H9 (cell line): ENCODE measurements at places on chromosomes 5 and 9. TPM values are rescaled to one million over a fixed set of nuclear protein-coding genes. Genes with fewer than 3 reads are reported as not detected.
A peak's percentile ranks its signal among the peaks of the same experiment; 100 is the strongest.

GRCh38 chr5:164377746-164378145 is 872.3 kb downstream of the MAT2B start:
- no peak for DNase-seq

DNA sequence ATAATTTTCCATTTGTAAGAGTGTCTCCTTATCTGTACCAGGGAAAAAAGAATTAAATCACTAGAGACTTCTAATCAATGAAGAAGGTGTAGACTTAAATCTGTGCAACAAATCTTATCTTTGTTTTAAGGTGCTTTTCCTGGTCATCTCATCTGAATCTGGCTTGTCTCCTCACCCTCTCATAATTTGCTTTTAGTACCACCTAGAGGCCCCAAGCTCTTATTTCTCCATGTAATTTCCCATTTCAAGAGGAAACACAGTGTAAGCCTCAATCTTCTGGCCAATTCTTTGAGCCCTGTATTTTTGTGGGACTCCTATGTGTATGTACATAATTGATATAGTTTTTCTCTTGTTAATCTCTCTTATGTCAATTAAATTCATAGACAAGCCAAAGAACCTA is 1975.3 kb upstream of the CDH6 start:
- no peak for DNase-seq

- no peak for DNase-seq
These were observed 26.7 kb upstream of the FCN1 start for GRCh38 chr9:134944351-134944802.

DNA sequence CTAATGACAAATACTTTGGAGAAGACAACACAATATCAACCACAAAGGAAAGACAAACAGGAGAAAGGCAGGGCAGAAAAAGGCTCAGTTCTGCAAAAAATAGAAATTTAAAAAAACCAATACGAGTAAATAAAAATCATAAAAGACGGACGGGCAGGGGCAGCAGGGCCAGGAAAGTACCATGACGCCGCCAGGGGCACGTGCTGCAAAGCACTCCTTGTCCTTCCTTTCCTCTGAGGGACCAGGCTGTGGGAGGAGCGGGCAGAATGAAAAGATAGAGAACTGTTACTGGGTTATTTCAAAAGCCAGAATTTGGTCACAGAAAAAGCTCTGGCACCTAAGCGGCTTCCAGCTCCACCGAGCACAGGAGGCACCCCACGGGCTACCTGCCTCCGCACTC is 53.9 kb downstream of the HABP4 start:
- no peak for DNase-seq

The CEL gene
- 3.6 and 4.0 TPM in 2 replicates for total RNA-seq

The C9orf50 gene
- not detected in 2 replicates for total RNA-seq

DNA sequence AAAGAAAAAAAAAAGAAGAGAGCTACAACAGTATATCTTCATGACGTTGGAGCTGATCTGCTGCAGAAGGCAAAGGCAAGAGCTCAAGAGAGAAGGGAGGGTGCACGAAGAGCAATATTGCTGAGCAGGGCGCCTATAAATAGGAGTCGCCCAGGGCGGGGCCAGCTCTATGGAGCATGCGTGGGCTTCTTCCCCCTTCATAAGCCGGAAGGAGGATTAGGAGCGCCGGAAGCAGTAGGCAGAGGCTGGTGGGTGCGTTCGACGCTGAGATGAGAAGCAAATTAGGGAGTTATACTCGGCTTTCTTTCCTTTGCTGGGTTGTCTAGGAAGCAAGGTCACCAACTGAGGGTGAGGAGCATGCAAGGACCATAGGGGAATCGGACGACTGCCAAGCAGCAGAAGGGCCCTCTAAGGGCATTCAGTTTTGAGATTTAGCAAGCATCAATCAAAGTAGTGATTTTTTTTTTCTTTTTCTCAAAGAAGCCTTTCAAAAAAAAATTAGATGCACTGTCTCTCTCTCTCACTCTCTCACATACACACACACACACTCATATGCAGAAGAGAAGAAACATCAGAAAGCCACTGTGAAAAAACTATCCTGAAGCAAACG is 496.7 kb downstream of the ENC1 start:
- DNase-seq: no peak

DNA sequence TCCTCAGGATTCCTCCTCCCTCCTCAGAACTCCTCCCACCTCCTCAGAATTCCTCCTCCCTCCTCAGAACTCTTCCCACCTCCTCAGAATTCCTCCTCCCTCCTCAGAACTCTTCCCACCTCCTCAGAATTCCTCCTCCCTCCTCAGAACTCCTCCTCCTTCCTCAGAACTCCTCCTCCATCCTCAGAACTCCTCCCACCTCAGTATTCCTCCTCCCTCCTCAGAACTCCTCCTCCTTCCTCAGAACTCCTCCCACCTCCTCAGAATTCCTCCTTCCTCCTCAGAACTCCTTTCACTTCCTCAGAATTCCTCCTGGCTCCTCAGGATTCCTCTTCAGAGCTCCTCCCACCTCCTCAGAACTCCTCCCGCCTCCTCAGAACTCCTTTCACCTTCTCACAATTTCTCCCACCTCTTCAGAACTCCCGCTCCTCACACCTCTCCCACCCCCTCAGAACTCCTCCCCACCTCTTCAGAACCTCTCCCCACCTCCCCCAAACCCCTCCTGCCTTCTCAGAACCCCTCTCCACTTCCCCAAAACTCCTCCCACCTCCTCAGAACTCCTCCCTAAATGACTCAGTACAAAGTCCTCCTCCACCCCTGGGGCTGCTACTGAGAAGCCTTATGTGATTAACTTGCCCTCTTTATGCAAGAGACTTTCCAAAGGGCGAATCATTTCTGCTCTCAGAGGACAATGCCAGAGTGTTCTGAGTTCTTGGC is 23.2 kb downstream of the SLC46A2 start:
- peak; percentile 73 for DNase-seq

DNA sequence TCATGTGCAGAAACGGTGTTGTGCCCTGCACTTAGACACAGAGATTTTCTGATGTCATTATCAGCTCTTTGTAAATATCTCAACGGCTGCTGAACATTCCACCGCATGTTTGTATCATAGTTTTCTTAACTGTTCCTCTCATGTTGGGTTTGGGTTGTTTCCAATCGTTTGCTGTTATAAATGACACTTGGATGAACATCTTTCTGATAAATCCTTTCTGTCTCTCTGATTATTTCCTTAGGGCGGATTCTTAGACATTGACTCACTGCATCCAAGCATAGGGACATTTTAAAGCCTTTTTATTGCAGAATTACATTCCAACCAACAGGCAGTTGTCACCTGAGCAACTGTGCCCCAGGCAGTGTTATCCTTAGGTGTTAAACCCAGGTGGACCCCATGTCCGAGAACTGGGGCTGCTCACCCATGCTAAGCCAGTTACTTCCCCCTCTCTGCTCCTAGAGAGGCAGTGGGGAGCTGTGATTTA is 28.5 kb downstream of the COL5A1 start:
- DNase-seq: no peak

DNA sequence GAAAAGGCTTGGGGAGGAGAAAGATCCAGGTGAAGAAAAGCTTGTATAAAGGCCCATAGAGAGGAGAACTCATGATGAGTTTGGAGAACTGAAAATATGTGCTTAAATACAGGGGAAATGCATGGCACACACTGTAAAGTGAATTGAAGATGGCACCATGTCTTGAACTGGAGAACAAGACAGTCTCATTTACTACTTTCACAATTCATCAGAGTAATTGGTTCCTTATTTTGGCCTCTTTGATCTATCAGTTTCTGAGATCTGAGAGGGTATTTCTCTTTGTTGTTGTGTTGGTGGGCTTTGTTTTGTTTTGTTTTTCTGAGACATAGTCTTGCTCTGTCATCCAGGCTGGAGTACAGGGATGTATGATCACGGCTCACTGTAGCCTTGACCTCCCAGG is 98.2 kb downstream of the CEMIP2 start:
- no peak for DNase-seq

The LECT2 gene
- not detected in 2 replicates for total RNA-seq

- no peak for DNase-seq
These were observed 62.0 kb downstream of the GAPVD1 start for GRCh38 chr9:125323615-125324014.

The GRIN3A gene
- not detected in 2 replicates for total RNA-seq

The SLC22A4 gene
- 0.70 and 0.72 TPM in 2 replicates for total RNA-seq

DNA sequence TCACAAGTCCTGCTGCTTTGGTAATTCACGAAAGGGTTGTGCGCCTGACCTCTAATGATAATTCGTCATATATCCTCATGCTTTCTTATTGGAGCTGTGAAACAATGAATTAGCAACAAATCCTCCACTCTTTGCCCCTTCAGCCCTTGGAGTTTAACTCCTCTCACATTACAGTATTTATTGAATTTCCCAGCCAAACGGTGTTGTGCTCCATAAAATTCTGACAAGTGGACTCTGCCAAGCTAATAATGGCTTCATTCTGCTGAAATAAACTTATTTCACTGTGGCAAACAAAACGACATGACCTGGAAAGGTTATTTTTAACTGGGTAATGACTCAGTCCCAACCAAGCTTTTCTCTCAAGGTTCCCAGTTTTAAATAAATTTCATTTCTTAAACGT is 984.4 kb upstream of the DMAC1 start:
- no peak for DNase-seq

DNA sequence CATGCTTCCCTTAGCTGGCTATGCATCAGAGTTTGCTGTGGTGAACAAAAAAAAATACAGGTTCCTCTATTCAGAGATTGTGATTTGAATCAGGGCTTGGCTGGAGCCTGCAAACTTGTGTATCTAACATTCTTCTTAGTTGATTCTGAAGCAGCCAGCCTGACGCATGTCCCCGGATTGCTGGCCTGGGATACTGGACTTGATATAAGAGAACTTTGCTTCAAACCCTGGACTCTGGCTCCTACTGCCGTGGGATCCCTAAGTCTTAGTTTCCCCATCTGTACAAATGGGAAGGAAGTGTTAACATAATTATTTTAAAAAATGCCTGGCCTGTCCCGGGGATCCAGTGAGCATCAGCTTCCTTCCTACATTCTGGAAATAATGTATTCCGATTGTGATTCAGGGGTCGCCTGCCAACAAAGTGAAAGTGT is 292.8 kb downstream of the ARHGEF28 start:
- DNase-seq: no peak

DNA sequence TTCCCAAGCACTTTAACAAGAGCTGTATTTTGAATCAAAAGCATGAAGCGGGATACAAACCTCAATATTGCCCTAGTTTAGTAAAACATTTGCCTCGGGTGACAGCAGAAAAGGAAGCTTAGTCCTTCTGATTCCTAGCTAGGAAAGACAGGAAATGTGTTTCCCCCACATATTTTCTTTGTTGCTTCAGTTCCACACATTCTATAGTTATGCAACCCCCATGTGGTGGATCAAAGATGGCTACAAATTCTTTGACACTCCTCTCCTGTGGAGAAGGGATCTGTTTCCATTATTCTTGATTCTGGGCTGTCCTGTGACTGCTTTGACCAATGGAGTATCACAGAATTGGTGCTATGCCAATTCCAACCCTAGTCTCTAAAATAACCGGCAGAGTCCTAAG is 89.1 kb upstream of the SLC30A5 start:
- no peak for DNase-seq

- no peak for DNase-seq
These were observed 4.9 kb upstream of the ADRA1B start for GRCh38 chr5:159911349-159911748.

DNA sequence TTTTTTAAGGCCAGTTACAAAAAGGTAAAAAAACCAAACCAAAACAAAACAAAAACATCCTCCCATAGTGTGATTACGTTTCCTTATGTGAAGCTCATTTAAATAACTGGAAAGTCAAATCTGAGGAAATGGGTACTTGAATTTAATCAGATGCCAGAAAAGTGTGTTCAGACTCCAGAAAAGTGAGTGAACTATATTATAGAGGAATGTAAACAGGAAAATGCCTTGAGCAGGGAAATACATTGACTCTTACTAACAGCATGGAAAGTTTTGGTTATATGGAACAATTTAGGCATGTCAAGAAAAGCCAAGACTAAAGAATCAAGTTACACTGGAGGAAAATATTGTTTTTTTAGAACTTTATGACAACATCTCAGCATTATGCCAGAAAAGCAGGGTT is 37.8 kb upstream of the RNF20 start:
- DNase-seq: no peak

- DNase-seq: no peak
These were observed 10.9 kb downstream of the ABL1 start for GRCh38 chr9:130845901-130846481.
